ENCODE measurements at places on chromosomes 11 and 22. TPM values are rescaled to one million over a fixed set of nuclear protein-coding genes. Genes with fewer than 3 reads are reported as not detected.
A peak's percentile ranks its signal among the peaks of the same experiment; 100 is the strongest.

APOA1 gene
- 0.80 TPM for polyA plus RNA-seq

OR6A2 gene
- polyA plus RNA-seq = not detected

IGF2 gene
- 3,671 TPM for polyA plus RNA-seq

DNA sequence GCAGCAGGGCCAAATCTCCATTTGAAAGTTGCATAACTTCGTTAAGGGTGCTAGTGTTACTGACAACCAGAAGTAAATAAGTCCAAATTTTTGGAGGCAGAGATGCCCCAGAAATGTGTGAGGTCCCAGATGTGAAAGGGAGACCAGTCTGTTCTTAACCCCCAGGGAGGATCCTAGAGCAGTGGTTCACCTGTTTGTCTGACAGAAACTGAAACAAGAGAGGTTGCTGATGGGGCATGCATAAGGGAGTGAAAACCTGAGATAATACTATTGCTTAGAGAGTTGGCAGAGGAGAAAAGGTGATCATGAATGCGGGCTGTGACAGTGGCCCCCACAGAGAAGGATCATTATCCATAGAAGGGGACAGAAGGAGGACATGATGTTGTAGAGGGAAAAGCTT lies 3.8 kb downstream of the CBLIF start:
- no peak for DNase-seq

DNA sequence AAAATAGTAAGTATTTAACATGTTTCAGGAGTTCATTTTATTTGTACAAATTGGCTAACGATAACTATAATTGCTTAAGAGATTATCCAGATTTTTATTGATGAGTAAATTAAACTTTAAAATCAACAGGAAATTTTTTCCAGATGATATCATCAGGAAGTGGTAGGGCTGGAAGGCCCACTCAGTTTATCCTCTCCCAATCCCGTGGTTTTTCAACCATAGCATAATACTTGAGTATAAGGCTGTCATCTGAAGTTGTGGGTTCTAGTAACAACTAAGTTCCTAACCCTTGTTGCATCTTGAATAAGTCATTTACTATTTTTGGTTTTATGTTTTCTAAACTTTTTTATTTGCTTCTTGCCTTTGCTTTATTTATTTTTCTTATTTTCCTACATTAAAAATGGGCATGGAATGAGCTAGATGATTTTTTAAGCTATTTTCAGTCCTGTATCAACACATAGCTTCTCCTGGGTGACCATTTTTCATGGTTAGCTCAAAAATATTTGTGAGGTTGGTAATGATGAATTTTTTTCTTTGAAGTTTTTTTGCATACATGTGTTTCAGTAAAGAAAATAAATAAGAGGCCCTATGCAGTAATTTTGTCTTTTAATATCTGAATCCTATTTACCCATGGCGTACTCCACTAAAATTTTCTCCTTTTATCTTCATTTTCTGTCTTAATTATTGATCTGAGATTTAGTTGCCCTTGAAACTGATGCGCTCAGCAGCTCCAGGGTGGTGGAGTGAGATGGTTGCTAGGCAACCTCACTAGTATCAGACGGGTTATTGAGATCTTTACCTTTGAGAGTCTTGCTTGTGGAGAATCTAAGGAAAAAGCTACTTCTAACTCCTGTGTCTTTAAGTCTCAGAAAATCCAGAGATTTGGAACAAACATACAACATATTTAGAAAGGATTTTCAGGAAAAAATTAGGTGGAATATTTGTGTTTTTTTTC lies 452.0 kb upstream of the CCDC179 start:
- DNase-seq = no peak

DNA sequence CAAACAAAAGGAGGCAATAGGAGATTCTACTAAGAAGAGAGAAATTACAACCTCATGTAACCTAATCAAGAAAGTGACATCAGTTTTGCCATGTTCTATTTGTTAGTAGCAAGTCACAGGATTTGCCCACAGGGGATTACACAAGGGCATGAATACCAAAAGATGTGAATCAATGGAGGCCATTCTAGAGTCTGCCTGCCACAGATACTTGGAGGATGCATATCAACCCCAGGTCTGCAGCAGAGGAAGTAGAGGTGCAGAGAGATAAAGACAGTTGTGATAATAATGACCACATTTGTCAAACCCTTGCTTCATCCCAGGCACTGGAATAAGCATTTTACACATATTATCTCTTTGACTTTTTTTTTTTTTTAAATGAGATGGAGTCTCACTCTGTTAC lies 2.4 kb upstream of the ASCC2 start:
- DNase-seq = no peak

DNA sequence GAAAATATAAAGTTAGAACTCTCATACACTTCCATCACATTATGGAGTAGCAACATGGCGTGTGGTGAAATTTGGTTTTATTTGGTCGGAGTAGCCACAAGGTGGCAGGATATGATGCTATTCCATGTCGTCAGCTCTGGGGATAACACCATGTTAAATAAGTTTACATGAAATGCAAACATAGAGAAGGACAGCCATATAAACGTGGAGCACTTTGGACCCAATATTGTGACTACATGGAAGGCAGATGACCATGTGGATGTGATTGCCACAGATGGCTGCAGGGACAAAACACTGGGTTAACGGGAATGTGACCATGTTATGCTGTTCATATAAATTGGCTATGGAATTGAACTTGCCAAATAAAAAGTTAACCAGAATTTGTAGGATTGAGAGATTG lies 21.0 kb downstream of the OR5M11 start:
- DNase-seq = no peak

DNA sequence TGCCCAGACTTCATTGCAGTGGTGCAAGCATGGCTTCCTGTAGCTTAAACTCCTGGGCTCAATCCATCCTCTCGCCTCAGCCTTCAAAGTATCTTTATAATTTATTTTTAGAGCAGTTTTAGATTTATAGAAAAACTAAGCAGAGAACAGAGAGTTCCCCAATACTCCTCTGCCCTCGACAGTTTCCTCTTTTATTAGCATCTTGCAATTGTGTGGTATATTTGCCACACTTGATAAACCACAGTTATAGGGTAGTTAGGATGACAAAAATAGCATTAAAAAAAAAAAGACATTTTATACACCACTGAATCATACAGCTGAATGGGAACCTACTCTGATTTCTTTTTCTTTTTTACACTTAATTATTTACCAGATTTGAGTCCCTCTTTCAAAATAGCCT lies 31.2 kb downstream of the MS4A2 start:
- DNase-seq = no peak

DNA sequence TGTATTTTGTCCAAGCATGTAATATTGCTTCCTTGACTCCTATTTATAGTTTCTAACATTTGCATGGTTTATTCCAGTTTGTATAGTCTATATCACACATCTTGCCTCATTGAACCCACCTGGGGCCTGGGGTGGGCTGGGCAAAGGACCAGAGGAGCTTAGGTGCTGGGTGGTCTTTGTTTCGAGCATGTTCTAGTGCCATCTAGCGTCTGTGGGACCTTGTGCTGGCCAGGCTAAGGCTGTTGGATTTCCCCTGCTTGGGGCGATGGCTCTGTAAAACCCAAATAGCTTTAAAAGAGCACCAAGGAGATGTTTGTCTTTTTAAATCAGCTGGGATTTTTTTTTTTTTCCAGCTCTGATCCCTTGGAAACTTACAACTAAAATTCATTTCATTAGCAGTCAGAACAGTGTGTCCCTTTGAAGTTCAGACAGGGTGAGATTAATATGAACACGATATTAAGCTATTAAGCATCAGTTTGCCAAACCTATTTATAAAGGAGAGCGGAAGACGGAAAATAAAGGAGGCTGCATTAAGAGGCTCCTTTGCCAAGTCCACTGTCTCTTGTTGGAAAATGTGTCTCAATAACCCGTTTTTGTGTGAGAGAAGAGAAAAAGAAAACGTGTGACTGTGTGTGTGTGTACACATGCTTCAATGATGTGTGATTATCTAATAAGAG lies 157.4 kb downstream of the COMMD9 start:
- no peak for DNase-seq

DNA sequence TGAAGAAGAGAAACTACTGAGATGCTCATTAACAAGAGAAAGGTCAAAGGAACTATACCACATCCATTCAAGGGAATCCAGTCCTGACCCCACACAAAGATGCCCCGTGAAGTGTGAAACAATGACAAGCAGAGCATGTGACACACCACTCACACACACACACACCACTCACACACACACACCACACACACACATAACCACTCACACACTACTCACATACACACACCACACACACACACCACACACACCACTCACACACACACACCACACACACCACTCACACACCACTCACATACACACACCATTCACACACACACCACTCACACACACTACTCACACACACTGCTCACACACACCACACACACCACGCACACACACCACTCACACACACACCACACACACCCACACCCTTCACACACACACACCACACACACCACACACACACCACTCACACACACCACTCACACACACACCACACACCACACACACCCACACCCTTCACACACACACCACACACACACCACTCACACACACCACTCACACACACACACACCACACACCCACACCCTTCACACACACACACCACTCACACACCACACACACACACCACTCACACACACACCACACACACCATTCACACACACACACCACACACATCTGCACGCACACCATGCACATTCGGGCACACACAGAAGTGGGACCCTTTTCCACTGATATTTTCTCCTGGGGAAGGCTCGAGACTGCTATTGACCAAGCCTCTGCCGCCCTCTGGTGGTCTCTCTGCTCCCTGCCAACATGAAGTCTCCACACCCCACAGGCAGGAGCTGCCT lies 32.0 kb upstream of the COMT start:
- DNase-seq = peak; percentile 51

DNA sequence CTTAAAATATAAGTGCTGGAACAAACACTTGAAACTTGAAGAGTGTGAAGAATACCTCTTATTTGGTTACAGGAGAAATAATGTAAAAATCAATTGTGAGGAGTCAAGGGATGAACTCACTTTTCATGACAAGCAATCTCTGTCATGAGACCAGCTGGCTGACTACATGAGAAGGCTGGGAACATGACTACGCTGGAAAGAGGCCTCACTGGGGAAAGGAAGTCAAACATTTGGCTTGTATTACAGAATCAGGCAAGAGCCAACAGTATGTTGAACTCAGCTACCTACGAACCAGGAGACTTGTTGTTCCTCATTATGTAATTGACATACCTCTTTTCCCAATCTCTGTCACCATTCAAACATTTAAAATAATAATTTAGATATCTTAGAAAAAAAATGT lies 14.4 kb downstream of the DCDC1 start:
- DNase-seq = no peak
